NCI-H1092 (cell line): ENCODE measurements at places on chromosomes 4 and X.
A peak's percentile ranks its signal among the peaks of the same experiment; 100 is the strongest.

GRCh38 chr4:90234916-90235547, 107.8 kb downstream of the CCSER1 start:
- peak; percentile 59 for DNase-seq

GRCh38 chr4:142567199-142567598, 278.9 kb downstream of the INPP4B start:
- DNase-seq: no peak

DNA sequence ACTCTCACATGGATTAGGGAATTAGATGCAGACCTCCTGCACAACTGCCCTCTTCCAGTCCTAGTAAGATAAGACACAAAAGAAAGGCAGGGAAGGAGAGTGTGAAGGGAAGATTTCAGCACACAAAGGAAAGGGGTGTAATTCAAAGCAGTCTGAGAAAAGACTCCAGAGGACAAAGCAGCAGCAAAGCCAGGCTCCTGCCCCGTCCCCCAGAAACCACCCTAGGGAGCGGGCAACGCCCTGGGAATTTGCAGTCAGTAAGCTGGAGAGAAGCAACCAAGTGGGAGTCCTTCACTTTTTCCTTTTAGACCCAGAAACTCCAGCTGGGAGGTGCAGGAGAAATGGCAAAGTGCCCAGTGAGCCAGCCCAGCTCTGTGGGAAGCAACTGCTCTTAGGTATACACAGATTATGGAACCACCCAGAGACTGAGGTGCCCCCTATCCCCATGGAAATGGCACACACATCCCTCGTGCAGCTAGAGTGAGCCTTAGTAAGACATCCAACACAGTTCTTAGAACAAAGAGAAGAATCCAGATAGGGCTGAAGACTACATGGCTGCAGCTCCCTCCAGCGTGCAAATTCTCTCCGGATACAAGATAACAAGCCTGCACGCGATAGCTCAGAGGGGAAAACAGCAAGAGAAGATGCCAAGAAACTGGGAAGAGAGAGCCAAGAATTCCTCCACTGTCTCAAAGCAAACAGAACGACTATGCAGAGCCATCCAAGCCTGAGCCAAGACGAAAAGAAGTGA, 26.5 kb upstream of the IRAK1 start:
- DNase-seq: no peak

GRCh38 chr4:143482840-143483239, 30.7 kb upstream of the SMARCA5 start:
- DNase-seq: peak; percentile 2

GRCh38 chr4:159006202-159006601, 96.7 kb upstream of the RAPGEF2 start:
- DNase-seq: no peak

DNA sequence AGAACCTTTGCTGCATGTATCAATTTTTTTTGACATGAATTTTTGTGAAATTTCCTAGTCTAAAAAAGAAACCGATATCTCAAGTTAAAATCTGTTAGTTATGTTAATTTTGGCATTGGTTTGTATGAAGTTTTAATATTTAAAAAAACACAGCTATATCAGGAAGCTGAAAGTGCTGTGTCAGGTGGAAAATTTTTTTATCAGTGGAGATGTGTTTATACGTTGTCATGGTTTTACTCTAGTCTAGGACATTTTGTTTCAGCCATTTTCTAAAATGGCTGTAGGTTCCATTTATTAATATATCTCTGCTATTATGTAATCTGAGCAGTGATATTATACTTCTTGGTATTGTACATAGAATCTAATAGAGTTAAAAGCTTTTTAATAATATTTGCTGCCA, 34.2 kb downstream of the OCRL start:
- no peak for DNase-seq

- no peak for DNase-seq
Observed at GRCh38 chr4:66300336-66300934, 630.1 kb upstream of the EPHA5 start.

- DNase-seq: no peak
Observed at GRCh38 chrX:123626962-123627361, 105.9 kb downstream of the THOC2 start.

GRCh38 chr4:36244257-36245082, at the start of gene ARAP2:
ARAP2 (minus strand) TSS chr4:36244514; CDS start chr4:36229486, 15,028 bp downstream.
- DNase-seq: no peak

- DNase-seq: no peak
Observed at GRCh38 chr4:152476796-152477195, 59.1 kb downstream of the FBXW7 start.

DNA sequence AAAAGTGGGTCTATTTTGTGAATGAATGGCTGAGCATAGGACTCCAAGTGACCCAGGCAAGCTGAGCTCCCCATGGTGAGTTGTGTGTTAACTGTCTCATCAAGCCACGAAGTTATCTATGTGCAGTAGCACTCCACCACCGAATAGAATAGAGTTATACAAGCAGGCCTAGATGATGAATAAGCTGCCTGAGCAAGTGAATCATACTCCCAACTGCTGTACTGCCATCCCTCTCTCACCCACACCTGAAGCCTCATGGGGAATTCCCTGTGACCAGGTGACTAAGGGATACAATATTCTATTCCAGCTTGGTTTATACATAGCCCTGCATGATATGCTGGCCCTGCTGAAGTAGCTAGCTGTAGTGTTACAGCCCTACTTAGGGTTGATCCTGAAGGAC, 38.7 kb downstream of the KDM5C start:
- no peak for DNase-seq

DNA sequence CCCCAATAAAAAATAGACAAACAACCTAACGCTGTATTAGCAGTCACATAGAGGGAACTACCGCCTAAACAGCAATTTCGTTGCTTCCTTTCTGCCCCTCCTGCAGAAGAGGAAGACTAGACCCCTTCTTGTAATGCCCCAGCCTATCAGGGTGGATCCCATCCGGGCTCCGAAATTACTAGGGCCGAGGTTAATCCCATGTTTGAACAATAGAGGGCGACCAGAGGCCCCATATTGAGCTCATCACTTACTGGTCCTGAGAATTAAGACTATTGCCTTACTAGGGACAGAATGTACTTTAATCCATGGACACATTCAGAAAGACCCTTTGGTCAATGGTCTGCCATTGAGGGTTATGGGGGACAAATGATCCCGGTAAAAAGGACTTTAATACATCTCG, 11.8 kb upstream of the ZNF630 start:
- DNase-seq: no peak

DNA sequence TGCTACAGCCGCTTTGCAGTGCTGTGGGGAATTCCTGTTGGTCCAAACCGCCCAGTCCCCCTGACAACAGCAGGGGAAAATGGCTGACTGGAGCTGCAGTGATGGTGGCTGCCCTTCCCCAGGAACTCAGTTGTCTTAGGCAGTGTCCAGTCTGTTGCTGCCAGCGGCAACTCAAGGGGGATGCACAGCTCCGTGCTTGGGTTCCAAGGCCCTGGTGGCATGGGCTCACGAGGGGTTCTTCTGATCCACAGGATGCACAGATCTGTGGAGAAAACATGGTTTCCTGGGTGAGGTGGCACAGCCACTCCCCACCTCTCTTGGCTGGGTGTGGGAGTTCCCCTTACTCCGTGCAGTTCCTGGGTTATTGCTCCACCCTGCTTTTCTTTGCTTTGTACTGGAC, 261.2 kb downstream of the TLL1 start:
- DNase-seq: no peak

- DNase-seq: no peak
Observed at GRCh38 chr4:41409594-41409895, 128.4 kb upstream of the LIMCH1 start.

- DNase-seq: no peak
Observed at GRCh38 chrX:101691835-101692234, 32.2 kb upstream of the ARMCX2 start.

- DNase-seq: peak; percentile 18
Observed at GRCh38 chr4:140637836-140638235, 69.1 kb upstream of the UCP1 start.

GRCh38 chr4:59664771-59665170, 1535.4 kb upstream of the ADGRL3 start:
- DNase-seq: peak; percentile 88

DNA sequence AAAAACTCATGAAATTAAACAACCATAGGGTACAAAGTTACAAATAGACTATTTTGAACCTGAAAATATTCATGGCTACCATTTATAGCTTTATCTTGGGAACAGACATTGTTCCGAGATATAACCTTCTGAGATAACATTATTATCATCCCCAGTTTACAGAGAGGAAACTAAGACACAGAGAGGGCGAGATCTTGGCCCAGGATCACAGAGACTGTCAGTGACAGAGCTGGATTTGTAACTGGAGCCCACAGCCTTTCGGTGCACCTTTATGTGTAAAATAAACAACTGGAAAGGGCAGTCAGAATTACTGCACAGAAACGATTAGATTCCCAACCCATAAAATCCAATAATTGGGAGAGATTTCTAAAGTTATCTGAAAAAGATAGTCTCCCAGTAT, 28.4 kb downstream of the KLF3 start:
- no peak for DNase-seq

DNA sequence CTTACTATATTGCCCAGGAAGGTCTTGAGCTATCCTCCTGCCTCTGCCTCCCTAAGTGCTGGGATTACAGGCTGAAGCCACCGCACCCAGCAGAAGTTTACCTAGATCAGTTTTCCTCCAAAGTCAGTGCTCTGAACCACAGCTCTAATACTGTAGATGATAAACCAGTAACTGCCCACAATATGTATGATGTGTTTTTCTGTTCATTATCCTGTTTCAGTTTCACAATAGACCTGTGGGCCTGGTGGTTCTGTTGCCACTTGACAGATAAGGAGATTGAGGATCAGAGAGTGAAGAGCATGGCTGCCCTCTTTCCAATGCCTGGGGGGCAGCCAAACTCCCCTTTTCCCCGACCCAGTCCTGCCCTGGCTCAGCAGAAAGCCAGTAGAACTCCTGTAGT, 87.0 kb downstream of the EFNB1 start:
- DNase-seq: no peak

- DNase-seq: no peak
Observed at GRCh38 chr4:169174247-169174646, 96.5 kb downstream of the SH3RF1 start.

DNA sequence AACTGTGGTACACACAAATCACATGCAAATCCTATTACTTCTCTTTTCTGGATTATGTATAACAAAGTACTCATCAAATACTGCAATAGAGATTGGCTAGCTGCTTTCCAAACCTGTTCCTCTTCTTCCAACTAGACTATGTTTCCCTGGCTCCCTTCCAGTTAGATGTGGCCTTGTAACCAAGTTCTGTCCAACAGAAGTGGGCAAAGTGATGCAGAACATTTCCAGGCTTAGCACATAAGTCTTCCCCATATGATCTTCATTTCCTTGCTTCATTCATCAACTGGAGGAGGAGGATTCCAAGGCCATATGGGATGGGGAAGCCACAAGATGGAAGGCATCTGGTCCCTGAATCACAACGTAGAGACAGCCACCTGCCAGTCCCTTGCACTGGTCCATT, 8.0 kb downstream of the SLC9A7 start:
- DNase-seq: no peak

- no peak for DNase-seq
Observed at GRCh38 chrX:127390316-127390715, 570.8 kb downstream of the PRR32 start.

DNA sequence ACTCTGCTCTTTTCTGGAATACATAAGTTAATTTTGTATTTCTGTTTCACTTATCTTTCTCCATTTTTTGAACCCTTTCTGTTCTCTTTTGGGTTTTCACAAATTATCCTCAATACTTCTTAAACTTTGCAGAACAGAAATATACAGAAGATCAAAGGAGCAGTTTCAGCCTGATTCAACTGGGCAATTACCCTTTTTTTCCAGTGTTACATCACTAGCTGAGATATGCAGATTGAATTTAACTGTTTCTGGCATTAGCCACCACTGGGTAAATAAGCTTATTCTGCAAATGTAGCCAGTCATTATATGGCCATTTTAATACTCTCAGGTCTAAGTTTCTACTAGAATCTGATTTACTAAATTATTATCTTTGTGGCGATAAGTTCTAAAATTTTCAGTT, 66.9 kb upstream of the GRID2 start:
- no peak for DNase-seq

DNA sequence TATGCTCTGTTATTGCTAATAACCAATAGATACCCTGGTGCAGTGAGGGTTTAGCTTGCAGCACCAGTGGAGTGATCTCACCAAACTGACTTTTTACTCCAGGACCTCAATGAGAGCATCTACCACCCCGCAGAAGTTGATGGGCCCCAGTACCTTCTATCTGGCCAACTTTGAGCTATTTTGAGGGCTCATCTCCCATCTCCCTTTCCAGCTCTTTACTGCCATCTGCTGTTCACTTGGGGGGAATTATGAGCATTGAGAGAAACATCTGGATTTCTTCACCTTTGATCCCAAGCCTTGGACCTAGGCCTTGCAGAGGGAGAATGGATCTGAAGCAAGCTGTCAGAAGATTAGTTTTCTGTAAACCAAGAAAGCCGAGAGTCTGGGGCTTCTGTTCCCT, 143.6 kb downstream of the TMEM164 start:
- DNase-seq: no peak

- no peak for DNase-seq
Observed at GRCh38 chr4:86547140-86547539, 47.0 kb upstream of the PTPN13 start.

GRCh38 chr4:169115144-169115896, 105.3 kb upstream of the CBR4 start:
- no peak for DNase-seq

DNA sequence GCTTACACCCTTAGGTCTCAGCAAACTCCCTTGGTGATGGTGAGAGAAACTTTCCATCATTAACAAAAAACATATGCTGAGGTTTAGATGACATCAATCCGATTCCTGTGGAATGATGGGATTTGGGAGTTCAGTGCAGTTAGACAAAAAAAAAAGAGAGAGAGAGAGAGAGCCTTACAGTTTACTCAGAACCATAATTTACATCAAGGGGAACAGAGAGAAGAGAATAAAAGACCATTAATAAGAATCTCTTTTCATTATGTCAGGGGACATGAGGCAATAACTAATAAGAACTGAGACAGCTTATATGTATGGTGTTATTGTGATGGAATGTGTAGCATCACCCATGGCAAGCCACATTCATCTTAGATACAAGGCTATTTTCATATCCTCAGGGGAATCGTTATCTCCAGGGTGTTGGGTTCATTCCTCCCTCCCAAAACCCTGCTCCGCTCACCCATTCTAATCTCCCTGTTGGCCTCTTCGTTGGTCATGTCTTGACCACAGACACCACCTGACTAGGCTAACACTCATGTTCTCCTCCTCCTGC, 175.7 kb upstream of the MXRA5 start:
- DNase-seq: no peak

DNA sequence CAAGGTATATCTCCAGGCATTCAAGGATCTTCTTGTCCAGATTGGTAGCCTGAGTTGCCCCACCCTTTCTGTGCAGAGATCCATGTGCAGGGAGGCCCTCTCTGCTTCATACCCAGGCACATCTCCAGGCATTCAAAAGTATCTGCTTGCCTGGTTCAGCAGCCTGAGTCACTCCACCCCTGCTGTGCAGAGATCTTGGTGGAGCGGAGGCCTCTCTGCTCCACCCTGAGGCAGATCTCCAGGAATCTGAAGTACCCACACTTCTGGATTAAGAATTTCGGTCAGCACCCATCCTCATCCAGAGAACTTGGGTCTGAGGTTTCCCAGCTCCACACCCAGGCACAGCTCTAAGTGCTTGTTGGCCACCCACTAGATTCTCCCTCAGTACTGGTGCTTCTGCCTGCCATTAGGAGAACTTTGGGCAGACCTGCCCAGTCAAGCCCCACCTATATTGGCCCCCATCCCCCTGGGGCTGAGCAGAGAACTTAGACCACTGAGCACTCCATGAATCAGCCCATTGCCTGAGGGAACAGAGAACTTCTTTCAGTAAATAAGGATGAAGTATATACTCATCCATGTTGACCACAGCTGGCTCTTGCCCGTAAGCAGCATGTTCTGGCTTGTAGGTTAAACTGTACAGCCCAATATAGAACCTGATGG, 199.5 kb upstream of the ZCCHC13 start:
- DNase-seq: no peak
